ENCODE measurements at places on chromosomes 16 and 17.

- DNase-seq, result no peak
Measured at GRCh38 chr16:51553910-51554309, 402.8 kb upstream of the SALL1 start.

GRCh38 chr16:88013091-88013609 lies 61.9 kb downstream of the BANP start:
- no peak for DNase-seq

- no peak for DNase-seq
Measured at GRCh38 chr17:4533523-4534504, 21.4 kb downstream of the MYBBP1A start.

DNA sequence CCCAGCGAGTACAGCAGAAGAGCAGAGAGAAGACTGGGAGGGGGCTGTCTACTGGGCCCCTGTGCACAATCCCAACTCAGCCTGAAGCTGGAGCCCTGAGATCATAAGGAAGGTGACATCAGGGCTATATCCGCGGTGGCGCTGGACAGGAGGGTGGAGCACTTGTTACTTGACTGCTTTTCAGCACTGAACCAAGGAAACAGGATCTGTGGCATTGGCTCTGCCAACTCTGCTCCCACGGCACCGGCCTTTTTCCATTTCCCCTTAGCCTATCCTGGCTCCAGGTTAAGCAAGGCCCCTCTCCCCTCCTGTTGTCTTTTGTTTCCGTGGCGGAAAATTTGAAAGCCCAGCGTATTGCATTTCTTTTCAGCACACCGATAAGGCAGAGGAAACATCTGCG lies 125.0 kb upstream of the IRX3 start:
- DNase-seq, result no peak

DNA sequence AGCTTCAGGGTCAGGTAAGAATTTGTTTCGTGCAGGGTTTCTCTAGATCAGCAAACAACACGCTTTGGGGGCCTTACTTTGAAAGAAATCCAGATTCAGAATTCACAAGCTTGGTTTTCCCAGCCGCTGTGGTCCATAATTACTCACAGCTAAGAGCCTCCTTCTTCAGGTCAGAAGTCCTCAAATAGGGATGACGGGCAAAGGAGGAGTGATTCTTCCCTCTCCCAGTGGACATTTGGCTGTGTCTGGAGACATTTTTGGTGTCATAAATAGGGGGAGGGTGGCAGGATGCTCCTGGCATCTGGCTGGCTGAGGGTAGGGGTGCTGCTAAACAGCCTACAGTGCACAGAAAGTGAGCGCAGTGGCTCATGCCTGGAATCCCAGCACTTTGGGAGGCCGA lies 48.6 kb upstream of the USP7 start:
- DNase-seq, result no peak

- no peak for DNase-seq
Measured at GRCh38 chr16:9761870-9762269, 420.4 kb downstream of the GRIN2A start.

DNA sequence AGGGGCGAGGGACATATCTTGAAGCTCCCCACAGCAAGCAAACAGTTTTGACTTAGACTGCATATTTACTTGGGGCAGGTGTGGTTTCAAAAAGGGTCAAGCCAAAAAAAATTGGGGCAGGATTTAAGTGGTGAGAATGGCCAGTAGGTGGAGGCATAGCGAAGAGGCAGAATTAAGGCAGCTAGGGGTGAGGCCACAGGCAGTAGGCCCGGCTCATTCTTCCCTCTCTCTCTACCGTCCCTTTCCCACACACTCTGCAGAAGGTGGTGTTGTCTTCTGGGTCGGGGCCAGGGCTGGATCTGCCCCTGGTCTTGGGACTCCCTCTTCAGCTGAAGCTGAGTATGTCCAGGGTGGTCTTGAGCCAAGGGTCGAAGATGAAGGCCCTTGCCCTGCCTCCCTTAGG lies 2.6 kb downstream of the SHBG start:
- DNase-seq, result peak; percentile 54

DNA sequence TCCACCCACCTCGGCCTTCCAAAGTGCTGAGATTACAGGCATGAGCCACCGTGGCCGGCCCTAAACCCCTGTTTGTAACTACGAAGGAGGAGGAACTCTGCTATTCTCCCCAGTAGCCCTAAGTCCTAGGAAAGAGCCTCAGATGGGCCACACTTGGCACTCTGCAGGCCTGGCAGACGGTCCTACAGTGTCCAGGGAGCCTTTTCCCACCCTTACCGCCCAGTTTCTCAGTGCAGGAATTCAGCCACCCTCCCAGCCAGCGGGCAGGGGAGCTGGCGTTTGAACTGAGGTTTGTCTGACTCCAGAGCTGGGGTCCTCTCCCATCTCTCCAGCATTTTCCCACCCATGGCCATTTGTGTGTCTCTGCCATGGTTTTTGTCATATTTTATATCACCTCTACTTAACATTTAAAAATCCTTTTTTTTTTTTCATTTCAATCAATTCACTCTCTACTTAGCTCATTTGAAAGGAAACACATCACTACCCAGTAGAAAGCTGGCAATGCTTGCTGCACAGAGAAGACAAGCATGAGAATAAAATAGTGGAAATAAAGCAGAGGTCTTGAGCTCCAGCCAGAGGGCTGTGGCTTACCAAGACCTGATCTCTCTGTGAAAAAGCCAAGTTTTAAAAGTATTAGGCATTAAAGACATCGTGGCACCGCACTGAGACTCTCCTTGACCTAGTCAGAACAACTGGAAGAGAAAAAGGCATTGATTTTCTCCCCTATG lies 34.9 kb downstream of the BCO1 start:
- no peak for DNase-seq

DNA sequence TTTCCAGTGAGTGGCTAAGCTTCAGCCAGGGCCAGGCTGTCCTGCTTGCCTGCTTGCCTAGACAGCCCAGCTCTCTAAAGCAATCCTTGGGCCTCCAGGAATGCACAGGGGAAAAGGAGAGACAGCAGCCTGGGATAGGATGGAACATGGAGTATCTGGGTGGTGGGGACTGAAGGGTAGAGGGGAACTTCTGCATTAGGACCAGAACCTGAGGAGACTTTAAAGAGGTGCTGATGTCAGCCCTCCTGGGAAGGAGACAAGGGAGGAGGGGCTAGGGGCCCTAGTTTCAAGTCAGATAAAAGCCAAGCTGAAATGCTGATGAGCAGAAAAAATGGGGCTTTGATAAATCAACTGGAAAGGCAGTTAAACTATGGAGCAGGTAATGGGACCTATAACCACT lies 1.8 kb downstream of the HOXB7 start:
- no peak for DNase-seq

- no peak for DNase-seq
Measured at GRCh38 chr17:82275326-82275725, 1.8 kb upstream of the CSNK1D start.

DNA sequence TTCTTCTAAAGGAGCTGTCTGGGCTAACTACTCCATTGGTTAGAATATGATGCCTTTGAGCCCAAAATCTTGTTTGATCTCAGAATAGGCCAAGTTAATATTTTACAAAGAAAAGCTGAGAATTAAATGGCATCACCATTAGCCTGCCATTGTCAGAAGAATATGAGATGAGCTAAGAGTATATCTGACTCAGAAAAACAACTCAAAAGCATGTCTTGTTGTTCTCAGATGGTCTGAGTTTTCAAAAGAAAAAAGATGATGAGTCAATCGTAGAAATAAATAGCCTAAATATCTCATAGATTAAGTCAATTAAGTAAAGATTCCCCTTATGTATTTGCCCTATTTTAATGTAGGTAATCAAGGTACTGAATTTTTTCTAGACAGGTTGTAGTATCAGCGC lies 197.1 kb upstream of the TBX2 start:
- DNase-seq, result no peak

DNA sequence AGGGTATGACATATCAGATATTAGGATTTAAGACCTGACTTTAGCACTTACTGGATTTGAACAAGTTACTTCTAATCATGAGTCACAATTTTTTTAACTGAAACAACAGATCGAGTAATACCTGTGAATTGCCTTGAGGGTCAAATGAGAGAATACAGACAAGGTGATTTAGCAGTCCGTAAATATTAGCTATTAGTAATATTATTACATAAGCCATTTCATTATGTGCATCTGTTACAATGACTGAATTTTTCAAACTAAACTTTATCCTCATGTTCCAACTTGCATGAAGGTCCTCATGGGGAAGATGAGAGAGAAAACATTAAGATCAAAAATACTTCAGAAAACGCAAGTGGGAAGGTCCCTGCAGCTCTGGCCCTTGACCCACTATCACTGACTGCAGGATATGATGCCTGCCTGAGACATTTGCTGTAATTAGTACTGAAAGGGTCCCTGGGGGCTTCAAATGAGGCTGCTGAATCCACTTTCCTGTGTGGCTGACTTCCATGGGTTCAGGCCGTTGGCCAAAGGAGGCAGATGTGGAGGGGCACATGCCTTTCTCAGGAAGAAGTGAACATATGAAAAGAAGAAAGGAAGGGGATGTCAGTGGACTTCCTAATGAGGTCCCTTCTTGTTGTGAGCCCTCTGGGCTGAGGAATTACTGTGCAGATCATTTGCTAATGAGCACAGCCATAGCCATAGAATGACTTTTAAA lies 441.7 kb downstream of the CDH11 start:
- DNase-seq, result no peak

DNA sequence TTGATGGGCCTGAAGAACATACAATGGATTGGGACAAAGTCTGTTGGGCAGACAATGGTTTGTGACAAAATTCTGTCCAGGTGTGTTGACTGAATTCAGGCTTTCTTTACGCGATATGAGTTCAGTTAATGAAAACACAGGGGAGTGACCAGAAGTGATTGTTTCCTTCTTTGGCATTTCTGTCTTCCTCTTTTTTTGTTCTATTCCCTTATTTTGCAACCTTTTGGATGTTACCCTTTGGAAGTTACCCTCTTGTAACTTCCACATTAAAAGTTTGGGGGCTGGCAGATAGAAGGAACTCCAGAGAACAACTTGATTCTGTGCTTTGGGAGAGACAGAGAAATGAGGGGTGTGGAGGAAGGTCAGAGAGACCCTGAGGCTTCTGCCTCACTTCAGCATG lies 126.7 kb downstream of the PITPNC1 start:
- no peak for DNase-seq

DNA sequence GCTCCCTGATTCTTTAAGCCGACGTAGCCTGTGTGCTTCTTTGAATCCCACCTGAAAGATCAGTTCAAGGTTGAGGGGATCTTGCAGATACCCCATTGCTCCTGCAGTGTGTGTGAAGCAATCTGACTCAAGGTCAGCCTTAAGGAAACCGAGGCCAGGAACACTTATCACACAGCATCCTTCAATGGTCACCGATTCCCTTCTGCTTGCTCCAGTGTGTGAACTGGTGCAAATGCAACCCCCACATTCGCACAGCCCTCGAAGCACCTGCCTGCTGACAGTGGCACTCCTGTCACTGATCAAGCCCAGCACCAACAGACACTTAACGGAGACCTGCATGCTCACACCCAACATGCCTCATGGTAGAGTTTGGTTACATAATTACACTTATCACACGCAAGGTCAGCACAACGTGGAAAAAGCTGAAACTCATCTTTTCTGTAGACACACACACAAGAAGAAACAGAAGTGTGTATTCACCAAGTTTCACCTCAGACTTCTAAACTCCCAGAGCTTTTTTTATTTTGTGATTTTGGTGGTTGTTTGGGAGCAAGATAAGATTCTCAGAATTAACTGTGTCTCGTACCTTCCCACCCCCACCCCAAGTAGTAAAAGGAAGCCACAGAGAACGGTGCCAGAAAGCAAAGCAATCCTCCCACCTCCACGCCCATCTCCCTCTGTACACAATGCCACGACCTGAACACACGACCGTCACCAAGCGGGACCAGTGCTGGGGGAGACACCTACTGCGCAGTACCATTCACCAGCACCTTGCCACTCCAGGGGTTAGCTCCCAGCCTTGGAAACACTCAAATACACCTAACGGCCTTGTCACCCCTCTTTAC lies 37.2 kb downstream of the LITAFD start:
- no peak for DNase-seq

- no peak for DNase-seq
Measured at GRCh38 chr16:35364263-35364662, 1904.9 kb downstream of the TP53TG3F start.

DNA sequence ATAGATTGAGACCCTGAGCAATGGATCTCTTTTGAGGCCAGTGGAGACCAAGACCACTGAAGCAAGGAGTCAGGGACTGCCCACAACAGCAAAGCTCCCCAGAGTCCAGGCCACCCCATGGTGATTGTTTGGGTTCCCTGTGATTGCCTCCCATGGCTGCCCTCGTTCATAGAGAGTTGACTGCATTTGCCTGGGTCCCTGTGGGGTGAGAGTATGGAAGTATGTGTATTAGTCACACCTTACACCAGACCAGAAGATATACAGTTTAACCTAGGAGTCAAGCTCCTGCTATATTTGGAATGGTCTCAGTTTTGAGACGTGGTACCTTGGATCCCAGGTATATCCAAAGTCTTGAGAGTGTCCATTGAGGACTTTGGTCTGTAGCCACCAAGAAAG lies 20.2 kb downstream of the HLF start:
- DNase-seq, result no peak

- DNase-seq, result no peak
Measured at GRCh38 chr17:77208217-77208808, 67.5 kb downstream of the SEC14L1 start.

DNA sequence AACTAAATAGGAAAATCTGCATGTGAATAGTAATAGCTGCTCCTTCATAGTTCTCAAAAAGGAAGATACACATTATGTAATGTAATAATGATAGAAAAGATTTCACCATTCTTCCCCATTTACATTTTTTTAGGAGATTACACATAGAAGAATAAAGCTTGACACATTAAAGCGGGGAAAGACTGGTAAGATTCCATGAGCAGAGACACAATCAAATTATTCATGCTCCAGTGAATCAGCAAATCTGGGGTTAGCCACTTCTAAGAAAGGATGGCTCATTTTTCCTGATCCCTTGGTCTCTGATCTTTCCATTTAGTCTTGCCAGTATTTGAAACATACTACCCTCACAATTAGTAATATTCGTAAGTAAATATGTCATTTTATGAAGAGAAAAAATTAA lies 81.9 kb downstream of the CA4 start:
- no peak for DNase-seq

GRCh38 chr17:337453-337852 lies 15.2 kb downstream of the RPH3AL start:
- no peak for DNase-seq

DNA sequence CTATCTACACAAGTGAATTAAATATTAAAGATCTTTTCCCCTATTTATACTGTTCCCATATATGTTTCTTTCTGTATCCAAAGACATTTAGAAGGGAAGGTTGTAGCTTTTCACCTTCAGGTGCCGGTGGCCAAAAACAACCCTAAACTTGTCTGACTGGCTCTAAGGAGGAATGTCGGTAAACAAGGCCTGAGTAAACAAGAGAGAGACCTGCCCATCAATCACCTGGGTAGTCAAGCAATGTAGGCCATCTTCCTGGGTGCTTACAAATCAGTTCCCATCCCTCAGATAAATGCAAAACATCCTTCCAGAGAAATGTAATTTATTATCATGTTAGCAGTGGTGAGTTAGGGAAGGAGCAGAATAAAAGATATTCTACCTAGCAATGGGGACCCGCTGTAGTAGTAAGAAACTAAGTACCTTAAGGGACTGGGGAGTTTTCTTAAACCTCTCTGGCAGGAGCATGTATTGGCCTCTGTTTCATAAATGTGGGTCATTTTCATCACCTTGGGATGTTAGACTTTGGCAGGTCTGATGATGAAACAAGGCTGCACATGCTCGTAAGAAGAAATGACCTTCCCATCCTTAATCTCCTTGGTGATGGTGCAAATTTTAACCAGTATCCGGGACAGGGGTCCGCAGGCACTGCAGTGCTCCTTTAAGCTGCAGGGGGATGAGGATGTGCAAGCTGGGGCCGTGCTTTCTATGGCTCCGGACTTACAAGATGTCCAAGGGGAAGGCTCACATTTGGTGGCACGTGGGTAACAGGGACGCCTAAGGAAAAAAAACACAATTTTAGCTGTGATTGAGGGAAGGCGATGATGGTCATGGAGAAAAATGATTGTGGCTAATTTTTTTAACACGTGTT lies 8.4 kb downstream of the KRT39 start:
- no peak for DNase-seq

All from GM19239 (cell line).